Upper lobe of left lung (tissue), 6 donors: ENCODE measurements at places on chromosomes 5 and 9. TPM values are rescaled to one million over a fixed set of nuclear protein-coding genes. Genes with fewer than 3 reads are reported as not detected.

Gene GBGT1
- total RNA-seq: 41.8 TPM

Gene SLC36A3
- total RNA-seq: not detected

Gene MEIKIN
- total RNA-seq: not detected

Gene PITX1
- total RNA-seq: 11.0 TPM

Gene C9orf50
- not detected for total RNA-seq

Gene SLC45A2
- total RNA-seq: not detected
